Substantia nigra (tissue), 51 donors: ENCODE measurements at places on chromosomes 1 and 21.

DNA sequence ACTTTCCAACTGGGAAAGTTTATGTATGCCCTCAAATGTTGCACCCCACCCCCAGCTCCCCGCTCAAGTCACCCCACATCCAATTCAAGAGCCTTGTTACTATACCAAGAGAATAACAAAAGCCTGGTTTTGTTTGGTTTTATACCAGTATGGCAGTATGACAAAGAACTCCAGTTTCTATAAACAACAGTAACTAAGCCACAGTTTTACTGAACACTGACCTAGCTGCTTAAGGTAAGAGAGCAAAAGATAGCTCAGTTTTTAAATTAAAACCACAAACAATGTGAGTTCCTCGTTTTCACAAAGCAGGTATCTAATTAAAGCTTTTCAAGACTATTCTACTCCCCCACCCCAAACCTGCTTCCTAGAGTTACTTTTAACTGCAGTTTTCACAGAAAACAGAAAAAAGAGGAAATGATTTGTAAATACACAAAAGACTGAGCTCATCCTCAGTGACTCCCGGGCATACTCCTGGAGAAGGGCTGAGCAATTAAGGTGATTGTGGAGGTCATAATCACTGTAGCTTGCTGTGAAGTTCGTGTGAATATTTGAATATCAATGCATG lies 59.3 kb upstream of the LHX8 start:
- no peak for DNase-seq

- no peak for DNase-seq
These were observed at the start of gene KCNJ10 for GRCh38 chr1:160069460-160070231. Gene KCNJ10 (minus strand): TSS chr1:160070160. CDS start chr1:160042532, 27,628 bp downstream.

GRCh38 chr1:222680080-222680479 lies 32.2 kb downstream of the AIDA start:
- no peak for DNase-seq

DNA sequence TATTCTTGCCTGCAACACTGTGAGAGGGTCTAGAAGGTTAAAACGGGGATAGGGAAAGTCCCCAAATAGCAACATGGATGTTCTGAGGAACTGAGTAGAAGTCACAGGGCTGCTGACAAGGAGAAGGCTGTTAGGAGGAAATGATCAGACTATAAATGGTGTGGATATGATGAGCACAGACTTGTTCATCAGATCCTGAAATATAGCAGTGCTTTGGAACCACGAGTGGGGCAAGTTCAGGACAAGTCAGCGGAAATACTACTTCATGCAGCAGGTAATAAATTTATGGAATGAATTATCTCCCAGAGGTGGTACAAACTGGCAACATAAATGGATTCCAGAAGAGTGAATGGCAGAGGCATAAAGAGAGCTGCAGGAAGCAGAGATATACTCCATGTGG lies 3.2 kb upstream of the KIAA0040 start:
- no peak for DNase-seq

DNA sequence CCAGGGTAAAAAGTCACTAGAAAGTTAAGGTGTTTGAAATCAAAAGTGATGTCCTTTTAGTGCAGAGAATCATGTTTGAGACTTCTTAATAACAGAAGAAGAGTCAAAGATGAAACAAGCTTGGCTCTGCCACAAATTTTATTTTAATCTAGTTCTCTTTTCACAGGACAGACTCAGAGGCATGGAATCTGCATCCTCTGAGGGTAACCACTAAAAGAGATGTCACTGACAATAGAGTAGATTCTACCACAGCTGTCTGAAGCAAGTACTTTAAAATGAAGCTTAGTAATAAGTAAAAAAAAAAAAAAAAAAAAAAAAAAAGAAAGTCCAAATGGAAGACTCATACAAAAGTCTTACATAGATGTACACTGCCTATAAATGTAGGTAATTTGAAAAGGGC lies 519.7 kb upstream of the PRMT6 start:
- no peak for DNase-seq

DNA sequence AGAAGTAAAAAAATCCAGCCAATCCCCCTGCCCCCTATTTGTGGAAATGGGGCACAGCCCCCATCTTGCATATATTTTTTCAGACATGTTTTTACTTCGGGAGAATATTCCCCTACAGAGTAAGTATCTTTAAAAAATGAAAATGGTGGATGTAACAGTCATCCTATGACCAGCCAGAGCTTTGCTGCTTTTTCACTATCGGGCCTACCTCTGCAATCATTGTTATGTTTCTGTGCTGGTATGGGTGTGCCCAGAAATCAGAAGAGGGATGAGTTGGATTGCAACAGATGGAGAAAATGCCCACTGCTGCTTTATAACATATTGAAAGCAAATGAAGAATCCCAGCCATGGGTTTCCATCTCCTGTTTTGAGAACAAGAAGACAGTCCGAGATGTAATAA lies 2.9 kb downstream of the CD247 start:
- DNase-seq: no peak

GRCh38 chr21:37582590-37582989 lies 216.0 kb downstream of the DYRK1A start:
- DNase-seq: peak; percentile 1

DNA sequence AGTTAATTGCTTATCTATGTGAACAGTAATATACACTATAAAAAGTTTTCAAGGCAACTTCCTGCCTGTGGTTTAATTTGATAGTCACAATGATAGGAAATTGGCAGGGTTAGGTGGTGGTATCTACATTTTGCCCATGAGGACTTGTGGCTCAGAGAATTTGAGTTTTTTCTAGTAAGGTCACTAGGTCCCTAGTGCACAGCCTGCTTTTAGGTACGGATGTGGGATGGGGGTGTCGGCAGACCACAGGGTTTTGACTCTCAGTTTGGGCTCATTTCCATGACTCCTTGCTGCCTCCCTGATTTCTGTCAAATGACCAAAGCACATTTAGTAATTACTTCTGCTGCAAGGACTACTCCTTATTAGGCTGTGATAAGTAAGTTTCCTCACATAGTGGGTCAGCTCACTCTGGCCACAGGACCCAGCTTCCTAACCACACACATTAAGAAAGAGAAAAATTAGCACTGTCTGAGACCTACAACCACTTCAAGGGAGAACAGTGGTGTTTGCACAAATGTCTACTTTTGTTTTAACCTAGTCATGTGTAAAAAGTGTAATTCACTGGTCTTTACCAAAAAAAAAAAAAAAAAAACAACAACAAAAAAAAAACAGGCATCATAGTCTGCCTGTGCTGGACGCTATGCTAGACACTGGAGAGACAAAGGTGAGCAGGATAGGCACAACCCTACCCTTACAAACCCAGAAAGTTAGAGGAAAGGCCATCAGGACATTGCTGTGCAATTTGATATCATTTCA lies 43.7 kb downstream of the MRPL39 start:
- DNase-seq: no peak

DNA sequence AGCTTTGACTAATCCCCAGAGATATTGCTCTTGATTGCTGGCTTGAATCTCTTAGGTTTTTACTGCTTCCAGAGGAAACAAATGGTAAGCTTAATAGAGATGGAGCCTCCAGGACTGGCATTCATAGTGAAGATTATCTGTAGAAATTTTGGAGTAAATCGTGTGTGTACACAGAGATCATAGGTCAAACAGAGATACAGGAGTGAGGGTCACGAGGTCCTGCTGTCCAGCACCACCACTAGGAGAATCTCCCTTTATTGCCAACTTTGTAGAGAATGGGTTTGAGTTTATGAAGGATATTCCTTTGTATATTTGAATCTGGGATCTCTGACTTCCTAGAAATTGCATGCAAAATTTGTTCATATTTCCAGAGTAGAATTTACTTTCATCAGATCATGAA lies 7.8 kb upstream of the SERBP1 start:
- no peak for DNase-seq

DNA sequence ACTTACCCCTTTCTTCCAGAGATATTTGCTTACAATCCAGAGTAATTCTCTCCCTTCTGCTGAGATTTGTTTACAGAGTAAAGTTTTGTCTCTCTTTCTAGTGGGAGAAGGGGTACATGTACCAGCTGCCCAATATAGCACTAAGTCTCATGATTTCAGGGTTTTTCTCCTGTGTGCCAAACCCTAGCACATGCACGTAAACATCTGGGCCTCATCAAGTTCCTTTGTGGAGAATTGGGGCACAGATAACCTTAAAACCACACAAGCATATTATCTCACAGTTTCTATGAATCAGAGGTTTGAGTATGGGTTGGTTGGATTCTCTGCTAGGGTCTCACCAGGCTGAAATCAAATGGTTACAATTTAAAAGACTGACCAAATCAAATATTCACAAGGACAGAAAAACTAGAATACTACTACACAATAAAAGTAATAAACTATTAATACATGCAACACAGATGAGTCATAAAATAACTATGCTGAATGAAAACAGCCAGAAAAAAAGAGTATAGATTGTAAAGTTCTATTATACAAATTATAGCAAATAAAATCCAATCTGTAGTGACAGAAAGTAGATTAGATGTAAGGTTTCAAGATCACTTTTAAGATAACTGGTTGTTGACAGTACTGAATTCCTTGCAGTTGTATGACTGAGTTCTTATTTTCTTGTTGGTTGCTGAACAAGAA lies 347.4 kb upstream of the PTBP2 start:
- no peak for DNase-seq
